Stimulated activated CD8-positive, alpha-beta memory T cell treated with anti-CD3 and anti-CD28 coated beads, Interleukin-15, amount 100 ng/mL, for 4 hours (primary cell): ENCODE measurements at places on chromosomes 4 and X.

GRCh38 chrX:29044423-29045184, 457.4 kb downstream of the IL1RAPL1 start:
- DNase-seq = no peak

- no peak for DNase-seq
These were observed 26.4 kb downstream of the DHRSX start for GRCh38 chrX:2474280-2474962.

- DNase-seq = no peak
These were observed 66.7 kb upstream of the MTNR1A start for GRCh38 chr4:186621959-186622553.

GRCh38 chr4:159483110-159483781, 380.4 kb downstream of the RAPGEF2 start:
- no peak for DNase-seq

DNA sequence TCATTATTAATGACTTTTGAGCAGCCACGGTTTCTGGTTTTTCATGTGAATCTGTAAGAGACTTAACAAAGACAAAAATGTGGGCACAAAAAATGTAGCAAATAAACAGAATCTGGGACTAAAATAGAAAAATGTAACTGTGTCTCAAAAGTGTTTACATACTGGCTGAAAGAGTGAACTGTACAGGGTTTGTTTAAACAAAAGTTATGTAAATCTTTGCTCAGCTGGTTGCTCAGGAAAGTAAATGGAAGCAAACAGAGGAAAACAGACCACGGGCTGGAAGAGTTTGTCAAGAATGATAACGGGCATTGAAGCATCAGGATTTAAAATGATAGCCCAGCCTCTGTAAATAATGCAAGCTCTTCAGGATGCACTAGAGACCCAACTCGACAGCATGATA, 921.8 kb upstream of the FTHL17 start:
- no peak for DNase-seq

- DNase-seq = no peak
These were observed 237.4 kb downstream of the CAMK2D start for GRCh38 chr4:113524096-113524495.

DNA sequence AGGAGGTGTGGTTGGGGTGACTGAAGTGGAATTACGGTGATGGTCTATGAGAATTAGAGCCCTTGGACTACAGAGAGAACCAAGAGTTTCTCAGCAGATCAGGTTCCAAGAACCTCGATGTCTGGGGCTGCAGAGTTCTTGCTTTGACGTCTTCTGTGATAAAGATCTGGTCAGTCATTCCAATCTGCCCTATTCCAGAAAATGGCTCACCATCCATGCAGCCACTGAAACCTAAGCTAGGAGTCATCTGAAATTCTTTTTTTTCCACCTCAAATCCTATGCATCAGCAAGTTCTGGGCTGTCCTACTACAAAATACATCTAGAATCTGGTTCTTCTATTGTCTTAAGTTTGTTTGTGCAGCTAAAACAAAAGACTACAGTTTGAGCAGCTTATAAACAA, 254.4 kb upstream of the PGRMC2 start:
- no peak for DNase-seq

- DNase-seq = no peak
These were observed 33.3 kb downstream of the PKD2 start for GRCh38 chr4:88040707-88041106.

DNA sequence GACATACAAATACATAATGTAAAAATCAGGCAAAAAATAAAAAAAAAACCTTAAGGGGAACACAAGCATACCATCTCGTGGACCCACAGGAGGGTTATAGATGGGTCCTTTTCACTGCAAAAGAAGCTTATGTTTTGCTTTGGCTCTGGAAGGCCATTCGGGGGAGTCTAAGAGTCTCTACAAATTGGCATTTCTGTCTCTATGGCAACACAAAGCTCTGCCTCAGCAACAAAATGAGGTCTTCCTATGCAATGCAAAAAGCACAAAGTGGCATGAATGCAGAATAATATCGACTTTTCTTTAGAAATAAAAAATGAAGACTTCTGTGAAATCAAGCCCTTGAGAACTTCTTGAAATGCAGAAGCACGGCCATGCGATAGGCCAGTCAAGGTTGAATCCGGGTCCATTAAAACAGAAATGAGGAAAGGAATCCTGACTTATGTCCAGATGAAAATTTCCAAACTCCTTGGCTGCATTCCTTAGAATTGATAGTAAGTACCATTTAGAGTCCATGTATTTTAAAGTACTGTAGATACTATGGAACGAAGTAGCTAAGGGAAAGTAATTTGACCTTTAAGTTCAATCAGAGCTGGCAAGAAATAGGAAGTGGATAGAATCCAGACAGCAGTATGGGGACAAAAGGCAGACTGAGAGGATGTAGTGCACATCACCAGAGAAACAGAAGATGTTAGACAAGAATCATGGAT, 63.7 kb upstream of the PDLIM3 start:
- no peak for DNase-seq

DNA sequence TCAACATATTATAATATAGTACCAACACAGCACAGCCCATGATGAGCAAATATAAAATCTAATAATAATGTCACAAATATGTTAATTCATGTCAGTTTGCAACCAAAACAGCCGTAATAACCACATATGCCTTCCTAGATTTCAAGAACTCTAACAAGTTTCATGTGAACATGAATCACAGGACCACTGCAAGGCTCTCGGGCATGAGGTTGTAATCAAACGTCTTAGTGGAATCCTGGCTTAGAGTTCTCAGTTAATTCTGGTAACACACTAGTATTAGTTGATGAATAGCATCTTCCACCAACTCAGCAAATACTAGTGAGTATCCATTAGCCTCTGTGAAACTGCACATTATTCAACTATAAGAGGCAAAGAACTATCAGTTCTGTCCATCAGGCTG, 379.3 kb upstream of the TENM3 start:
- no peak for DNase-seq

GRCh38 chrX:55659931-55660330, 36.7 kb downstream of the FOXR2 start:
- no peak for DNase-seq

- DNase-seq = no peak
These were observed 148.0 kb upstream of the STX18 start for GRCh38 chr4:4689694-4690440.

DNA sequence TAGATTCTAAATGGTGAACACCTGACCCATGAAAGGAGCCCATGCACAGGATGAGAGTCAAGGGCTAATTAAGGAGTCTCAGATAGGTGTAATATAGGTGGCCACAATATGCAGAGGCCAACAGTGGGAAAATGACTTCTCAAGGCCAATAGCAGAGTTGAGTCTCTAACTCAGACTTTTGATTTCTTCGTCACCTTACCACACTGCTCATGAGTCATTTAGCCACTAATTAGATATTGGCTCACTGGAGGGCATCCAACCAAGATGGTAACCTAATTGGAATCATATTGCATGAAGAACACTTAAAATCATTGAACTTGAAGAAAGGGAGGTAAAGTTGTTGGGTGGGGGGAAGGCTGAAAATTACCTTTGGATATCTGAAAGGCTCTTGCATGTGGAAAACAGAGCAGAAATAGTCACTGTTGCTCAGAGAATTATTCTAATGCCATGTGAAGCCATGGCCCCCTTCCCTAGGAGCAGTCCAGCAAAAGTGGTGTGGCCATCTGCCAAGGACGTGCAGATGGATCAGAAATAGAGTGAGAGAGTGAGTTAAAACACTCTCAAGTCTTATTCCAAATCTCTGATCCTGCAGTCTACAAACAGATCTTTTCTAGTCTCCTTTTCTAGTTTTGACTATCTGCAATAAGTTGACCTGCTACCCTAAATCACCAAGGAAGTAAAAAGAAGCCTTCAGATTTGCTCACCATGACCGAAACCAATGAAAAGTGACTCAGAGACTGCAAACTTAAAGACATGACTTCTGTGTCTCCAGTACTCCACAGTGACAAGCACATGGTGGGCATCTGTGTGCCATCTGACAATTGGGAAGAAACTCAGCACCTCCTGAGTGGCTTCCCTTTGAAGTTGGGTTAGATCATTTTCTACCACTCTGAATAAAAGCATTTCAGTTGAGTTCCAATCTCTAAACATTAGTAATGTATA, 93.9 kb upstream of the C1QTNF7 start:
- no peak for DNase-seq

- no peak for DNase-seq
These were observed 303.4 kb downstream of the RAB28 start for GRCh38 chr4:13180701-13181100.
